ENCODE measurements at places on chromosomes 2 and 18. TPM values are rescaled to one million over a fixed set of nuclear protein-coding genes. Genes with fewer than 3 reads are reported as not detected.

HSBP1L1 gene
- 4.1 TPM for total RNA-seq

SLC4A5 gene
- total RNA-seq: 0.81 TPM

WNT10A gene
- total RNA-seq: under 0.01 TPM

TUBA4B gene
- not detected for total RNA-seq

REG1A gene
- total RNA-seq: not detected

TTC27 gene
- 20.4 TPM for total RNA-seq

ANO7 gene
- 0.12 TPM for total RNA-seq

PKP4 gene
- total RNA-seq: 61.1 TPM

ARHGAP28 gene
- total RNA-seq: 56.2 TPM

CHRNG gene
- not detected for total RNA-seq

CDH2 gene
- total RNA-seq: 1.3 TPM

ATP6V1C2 gene
- total RNA-seq: not detected
